ENCODE measurements at places on chromosomes 3 and 15.

DNA sequence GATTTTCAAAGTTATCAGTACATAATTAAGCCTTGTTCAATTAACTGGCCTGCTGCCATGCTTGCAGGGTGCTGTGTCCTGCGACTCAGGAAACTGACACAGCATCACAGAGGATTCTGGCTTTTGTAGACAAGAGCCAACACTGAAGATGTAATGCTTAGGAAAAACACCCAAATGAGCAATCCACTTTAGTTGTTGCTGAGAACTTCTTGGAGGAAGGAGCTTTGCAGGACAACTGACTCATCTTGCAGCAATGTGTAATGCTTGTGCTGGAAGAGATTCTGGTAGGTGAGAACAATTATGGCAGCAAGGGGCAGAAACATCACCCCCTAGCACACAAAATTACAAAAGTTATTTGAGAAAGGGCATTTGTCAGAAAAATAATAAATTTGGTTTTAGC is 67.6 kb downstream of the NLGN1 start:
- DNase-seq: no peak

DNA sequence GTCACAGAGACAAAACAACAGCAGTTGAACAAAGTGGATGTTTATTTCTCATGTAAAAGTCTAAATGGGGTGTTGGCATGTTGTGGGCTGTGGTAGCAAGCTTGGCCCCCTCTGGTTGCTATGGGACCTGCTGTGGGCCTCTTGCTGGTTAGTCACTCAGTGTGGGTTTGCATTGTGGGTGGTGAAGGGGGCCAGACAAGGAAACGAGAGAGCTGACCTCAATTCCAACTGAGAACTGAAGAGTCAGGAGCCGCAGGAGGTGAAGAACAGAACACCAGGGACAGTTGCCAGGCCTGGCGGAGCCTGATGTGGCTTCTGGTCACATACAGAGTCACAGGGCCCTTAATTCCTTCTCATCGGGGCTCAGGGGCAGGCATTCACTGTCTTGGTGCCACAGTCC is 1.9 kb upstream of the ADPGK start:
- DNase-seq: peak; percentile 31

DNA sequence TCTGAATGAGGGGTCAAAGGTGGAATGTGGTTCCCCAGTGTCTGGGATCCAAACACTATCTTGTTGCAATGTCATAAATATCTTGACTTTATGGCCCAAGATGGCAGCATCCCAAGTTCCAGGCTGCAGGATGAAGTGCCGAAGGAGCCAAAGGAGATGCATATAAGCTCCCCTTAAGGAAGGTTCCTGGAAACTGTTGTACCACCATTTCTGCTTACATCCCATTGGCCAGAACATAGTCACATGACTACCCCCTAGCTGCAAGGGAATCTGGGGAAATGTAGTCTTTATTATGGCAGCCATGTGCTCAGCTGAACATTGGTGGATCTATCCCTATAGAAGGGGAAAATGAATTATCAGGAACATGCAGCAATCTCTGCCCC is 54.3 kb downstream of the BDH1 start:
- no peak for DNase-seq

GRCh38 chr3:190990898-190991297 is 128.4 kb upstream of the GMNC start:
- DNase-seq: no peak

- DNase-seq: no peak
Observed at GRCh38 chr3:52366527-52366926, 50.4 kb downstream of the DNAH1 start.

DNA sequence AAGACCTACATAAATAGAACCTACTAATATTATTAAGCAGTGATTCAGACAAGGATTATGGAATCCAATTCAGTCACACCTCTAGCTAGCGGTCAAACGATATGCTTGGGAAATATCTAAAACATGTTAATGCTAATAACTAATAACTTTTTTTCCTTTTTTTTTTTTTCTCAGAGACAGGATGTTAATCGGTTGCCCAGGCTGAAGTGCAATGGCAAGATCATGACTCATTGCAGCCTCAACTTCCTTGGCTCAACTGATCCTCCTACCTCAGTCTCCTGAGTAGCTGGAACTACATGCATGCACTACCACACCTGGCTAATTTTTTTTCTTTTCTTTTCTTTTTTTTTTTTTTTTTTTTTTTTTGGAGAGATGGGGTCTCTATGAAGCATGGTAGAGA is 124.1 kb downstream of the NR2E3 start:
- DNase-seq: no peak

GRCh38 chr15:42203891-42204290 is 4.2 kb downstream of the VPS39 start:
- DNase-seq: no peak

- DNase-seq: no peak
Observed at GRCh38 chr15:100761290-100761935, 118.2 kb upstream of the ALDH1A3 start.

DNA sequence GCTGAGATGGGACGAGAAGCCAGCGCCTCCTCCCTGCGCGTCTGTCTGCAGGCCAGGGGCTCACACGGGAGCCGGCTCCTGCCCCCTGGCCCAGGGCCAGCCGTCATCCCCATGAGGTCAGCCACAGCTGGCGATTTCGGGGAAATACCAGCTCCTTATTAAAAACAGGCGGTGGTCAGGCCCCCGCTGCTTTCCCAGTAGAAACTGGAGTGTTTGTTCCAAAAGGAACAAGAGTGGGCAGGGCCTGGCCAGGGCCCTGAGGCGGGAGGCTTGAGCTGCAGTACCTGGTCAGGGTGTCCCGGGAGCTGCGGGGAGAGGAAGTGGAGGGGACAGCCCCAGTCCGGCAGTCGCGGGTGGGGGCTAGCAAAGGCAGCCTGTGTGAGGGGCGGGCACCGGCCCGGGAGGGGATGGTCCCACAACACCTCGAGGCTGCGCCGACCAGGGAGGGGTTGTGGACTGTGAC is 17.8 kb downstream of the MYL3 start:
- no peak for DNase-seq

GRCh38 chr3:131699001-131699400 is 196.2 kb upstream of the MRPL3 start:
- DNase-seq: no peak

- no peak for DNase-seq
Observed at GRCh38 chr3:53646723-53647122, 152.3 kb downstream of the CACNA1D start.

Data from stimulated activated CD4-positive, alpha-beta T cell treated with anti-CD3 and anti-CD28 coated beads, Interleukin-4, amount 100 ng/mL, for 1 hour (primary cell).